Gastroesophageal sphincter (tissue), 4 donors: ENCODE measurements at places on chromosomes 4 and X.
A peak's percentile ranks its signal among the peaks of the same experiment; 100 is the strongest.

DNA sequence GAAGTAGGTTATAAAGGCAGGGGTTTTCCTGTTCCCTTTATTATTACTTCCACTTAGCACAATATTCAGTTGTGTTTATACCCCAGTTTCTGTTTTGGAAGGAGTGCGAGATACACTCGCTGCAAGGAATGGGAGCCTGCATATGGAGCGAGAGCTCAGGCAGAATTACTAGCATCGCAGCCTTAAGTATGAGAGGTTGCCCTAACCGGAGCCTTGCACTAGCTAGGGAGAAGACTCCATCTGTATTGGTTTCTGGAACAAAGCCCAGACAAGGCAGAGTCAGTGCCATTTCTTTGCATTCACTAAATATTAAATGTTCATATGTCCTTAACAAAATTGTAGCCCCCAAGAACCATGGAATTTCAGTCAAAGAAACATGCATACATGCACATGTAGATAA lies 6.2 kb upstream of the DCTD start:
- H3K27ac ChIP-seq, result no peak overlapping the region
- ATAC-seq, result no peak
- no peak overlapping the region for H3K4me3 ChIP-seq

- no peak overlapping the region for H3K27ac ChIP-seq
- H3K4me1 ChIP-seq, result no peaks in the 10 kb centered on the region
- no peak overlapping the region for H3K4me3 ChIP-seq
- no peaks in the 10 kb centered on the region for H3K36me3 ChIP-seq
- no peaks in the 10 kb centered on the region for H3K27me3 ChIP-seq
Measured at GRCh38 chr4:174930895-174931294, 12.7 kb downstream of the ADAM29 start.

DNA sequence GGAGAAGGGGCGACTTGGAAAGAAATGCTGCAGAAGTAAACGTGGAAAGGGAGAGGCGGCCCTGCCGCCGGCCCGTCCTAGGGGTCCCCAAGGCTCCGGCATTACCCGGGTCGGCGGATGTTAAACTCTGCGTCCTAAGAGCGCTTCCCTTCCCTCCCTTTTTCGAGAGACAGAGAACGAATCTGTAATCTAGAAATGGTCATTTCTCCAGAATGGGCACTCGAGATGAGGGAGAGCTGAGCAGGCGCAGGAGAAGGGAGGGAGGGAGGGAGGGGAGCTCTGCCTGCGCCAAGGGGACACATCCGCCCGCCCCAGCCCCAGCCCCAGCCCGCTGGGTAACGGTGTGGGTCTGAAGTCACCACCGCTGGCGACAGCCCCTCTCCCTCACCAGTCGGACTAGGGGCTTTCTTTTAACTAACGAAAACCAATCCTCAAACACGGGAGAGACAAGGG lies 1.7 kb downstream of the HCFC1 start:
- peak overlapping the region; percentile 94 for H3K27ac ChIP-seq
- ATAC-seq, result no peak
- no peaks in the 10 kb centered on the region for H3K27me3 ChIP-seq
- peak overlapping the region; percentile 65 for H3K4me3 ChIP-seq

DNA sequence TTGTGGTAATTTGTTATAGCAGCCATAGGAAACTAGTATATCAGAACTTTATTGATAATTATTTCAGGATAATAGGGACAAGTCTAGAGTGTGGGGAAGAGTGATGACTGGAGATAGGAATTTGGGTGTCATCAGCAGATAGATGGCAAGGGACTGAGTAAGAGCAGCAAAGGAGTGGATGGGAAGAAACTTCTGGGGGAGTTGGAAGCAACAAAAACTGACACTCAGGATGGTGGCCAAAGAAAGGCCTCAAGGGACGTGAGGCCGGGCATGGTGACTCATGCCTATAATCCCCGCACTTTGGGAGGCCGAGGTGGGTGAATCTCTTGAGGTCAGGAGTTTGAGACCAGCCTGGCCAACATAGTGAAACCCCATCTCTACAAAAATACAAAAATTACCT lies 9.1 kb upstream of the SLC25A5 start:
- no peaks in the 10 kb centered on the region for H3K36me3 ChIP-seq
- H3K27me3 ChIP-seq, result no peaks in the 10 kb centered on the region
- H3K4me3 ChIP-seq, result no peak overlapping the region

DNA sequence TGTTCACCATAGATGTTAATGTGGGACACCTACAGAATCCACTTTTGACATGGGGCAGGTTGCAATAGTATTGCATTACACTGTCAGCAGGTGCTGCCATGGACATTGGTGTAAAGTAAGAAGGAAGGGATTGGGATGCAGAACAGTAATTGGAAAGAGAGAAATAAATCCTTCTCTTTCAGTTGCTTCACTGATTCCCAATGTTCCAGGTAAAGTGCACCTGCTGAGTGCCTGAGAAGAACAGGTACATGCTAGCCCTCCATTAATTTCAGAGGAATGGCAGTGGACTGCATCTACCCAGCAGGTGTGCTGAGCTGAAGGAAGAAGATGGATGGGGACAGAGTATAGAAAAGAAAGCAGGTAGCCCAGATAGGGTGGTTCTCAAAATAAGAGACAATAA lies 248.5 kb downstream of the TENM3 start:
- H3K4me1 ChIP-seq, result no peaks in the 10 kb centered on the region
- no peak overlapping the region for H3K4me3 ChIP-seq
- H3K27ac ChIP-seq, result peak overlapping the region; percentile 9
- H3K36me3 ChIP-seq, result no peaks in the 10 kb centered on the region
- ATAC-seq, result no peak

DNA sequence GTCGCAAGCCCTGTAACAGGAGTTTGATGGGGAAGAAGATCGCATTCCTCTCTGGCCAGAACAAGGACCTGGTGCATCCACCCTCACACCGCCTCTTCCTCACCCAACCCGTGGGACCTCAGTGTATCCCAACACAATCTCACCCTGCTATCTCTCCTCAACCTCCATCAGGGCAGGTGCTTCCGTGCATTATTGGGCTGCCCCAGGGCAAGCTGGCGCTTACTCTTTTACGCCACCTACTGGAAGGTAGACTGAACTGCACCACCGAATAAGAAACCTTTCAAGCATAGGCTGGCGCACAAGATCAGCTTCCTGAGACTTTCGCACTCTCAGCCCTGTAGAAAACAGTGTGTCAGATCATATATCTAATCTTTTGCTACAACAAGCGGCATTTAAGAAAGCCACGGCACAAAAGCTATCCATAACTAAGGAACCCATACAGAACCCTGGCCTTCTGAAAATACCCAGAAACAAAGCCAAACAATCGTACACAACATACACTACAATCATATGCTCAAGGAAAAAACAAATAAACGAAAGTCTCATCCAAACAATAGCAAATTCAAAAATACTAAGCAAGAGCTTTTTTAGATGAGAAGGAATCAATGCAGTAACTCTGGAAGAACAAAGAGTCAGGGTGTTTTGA lies 209.3 kb downstream of the UGT8 start:
- H3K4me1 ChIP-seq, result no peaks in the 10 kb centered on the region
- H3K4me3 ChIP-seq, result no peak overlapping the region
- ATAC-seq, result peak; percentile 36
- H3K27me3 ChIP-seq, result no peaks in the 10 kb centered on the region
- no peak overlapping the region for H3K27ac ChIP-seq

GRCh38 chr4:108988464-108989195 lies 225.8 kb upstream of the ETNPPL start:
- H3K4me1 ChIP-seq, result no peaks in the 10 kb centered on the region
- no peaks in the 10 kb centered on the region for H3K27me3 ChIP-seq
- no peak for ATAC-seq
- no peak overlapping the region for H3K27ac ChIP-seq
- no peaks in the 10 kb centered on the region for H3K36me3 ChIP-seq

DNA sequence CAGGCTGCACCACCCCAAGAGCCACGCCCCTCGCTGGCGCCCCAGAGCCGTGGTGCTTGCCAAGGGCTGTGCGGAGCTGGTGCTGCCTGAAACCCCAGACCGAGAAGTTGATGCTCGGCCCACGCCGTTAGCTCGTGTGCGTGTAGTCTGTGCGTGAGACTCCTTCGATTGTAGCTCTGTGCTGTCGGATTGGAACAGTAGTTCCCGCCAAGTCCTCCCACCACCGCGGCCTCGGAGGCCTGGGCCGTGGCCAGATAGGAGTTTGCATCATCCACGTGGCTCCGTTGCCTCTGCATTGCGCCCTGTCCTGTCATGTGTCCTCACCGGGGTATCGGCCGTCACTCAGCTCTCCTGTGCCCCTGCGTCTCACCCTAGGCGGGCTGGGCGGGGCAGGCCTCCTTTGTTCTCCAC lies 24.2 kb downstream of the TNIP2 start:
- ATAC-seq, result no peak
- no peak overlapping the region for H3K4me3 ChIP-seq
- H3K27me3 ChIP-seq, result no peaks in the 10 kb centered on the region
- peaks cover 66% of the 10 kb centered on the region for H3K36me3 ChIP-seq
- H3K4me1 ChIP-seq, result no peaks in the 10 kb centered on the region
- no peak overlapping the region for H3K27ac ChIP-seq
